ENCODE measurements at places on chromosomes 12 and 14.

DNA sequence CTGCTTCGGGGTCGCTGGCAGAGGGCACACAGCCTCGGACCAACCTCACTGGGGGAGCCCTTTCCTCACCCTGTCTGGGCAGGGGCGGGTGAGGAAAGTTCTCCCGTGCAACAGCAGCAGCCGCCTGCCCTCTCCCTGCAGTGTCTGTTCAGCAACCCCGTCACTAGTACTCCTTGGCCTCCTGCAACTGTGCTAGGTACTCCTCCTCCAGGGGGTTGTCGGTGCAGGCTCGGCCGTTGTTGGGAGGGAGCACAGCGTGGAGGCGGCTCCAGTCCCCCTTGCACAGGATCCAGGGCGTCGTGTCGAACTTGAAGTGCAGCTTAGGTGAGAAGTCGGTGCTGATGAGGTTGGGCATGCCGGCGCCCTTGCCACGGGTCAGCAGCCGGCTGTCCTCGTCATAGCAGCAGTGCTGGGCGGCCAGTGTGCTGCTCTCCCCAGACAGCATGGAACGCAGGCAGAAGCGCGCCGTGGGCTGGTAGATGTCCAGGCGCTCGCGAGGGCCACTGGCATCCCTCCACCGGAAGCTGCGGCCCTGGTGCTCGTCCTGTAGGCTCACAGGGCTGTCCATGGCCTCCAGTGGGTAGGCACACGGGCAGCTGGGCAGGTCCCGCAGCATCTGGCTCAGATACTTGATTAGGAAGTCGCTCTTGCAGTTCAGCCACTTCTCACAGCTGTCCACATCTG, 17.7 kb downstream of the AHSA1 start:
- no peak for ATAC-seq

- no peak for ATAC-seq
These were observed 10.0 kb upstream of the SNRPF start for GRCh38 chr12:95848575-95849388.

- no peak for ATAC-seq
These were observed 853 bp downstream of the USP5 start for GRCh38 chr12:6852651-6853354.

DNA sequence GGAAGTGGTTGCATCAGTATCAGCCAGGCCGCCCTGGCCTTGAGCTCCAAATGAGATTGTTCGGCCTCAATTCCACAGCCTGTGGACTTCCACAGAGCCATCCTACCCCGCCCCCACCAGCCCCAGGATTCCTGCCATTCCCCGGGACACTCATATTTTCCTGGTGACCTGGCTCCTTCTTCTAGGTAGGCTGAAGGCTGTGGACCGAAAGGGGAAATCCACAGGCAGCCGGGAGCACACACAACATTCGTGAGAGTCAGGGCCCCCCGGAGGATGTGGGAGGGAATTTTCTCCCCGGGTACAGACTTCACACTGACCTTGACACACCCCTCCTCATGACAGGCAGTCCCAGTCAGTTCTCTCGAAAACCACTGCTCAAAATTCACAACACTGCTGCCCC, 39.9 kb downstream of the RIN3 start:
- no peak for ATAC-seq

DNA sequence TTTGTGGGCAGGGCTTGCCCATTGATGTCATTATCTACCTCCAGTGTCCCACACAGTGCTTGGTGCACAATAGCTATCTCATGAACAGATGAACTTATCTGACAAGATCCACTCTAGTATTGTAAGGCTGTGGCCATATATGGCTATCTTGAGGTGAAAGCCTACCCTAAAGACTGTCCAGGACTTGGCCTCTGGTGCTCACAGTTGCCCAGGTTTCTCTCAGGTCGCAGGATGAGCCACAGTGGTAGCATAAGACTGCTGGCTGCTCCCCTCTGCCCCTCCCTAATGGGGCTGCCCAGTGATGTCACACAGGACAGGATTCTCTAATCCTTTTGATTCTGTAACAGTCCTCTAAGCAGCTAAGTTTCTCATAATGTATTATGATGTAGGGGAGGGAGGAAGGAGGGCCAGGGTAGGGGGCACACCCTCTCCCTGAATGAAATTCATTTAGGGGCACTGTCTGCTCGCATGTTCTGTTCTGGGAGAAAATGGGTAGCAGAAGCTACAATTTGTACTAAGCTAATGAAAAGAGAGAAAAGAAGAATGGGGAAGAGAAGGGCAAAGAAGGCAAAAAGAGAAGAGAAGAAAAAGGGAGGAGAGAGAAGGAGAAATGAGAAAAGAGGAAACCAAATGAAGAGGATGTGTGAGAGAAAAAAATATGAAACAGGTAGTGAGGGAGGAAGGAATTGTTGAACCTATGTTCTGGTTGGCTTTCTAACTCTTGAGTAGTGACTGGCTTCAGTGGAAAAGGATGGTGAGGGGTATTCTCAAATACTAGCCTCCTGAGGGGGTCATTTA, 3.4 kb upstream of the PPM1A start:
- ATAC-seq, result no peak

DNA sequence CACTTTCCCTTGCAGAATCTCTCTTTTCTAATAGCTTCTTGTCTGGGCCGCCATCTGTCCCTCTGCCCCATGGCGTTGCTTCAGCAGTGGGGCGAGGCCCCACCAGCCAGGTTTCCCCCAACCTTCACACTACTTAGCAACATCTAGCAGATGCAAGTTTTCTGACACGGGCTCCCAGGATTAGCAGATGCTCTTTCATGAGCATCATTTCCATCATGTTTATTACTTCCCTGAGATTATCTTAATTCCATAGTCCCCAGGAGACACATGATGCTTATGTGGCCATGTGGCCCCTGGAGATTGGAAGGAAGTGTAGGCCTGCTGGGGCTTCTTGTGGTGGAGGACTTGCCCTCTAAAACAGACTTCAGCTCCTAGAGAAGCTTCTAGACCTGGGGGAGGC, 102.0 kb upstream of the MYL2 start:
- ATAC-seq, result no peak

DNA sequence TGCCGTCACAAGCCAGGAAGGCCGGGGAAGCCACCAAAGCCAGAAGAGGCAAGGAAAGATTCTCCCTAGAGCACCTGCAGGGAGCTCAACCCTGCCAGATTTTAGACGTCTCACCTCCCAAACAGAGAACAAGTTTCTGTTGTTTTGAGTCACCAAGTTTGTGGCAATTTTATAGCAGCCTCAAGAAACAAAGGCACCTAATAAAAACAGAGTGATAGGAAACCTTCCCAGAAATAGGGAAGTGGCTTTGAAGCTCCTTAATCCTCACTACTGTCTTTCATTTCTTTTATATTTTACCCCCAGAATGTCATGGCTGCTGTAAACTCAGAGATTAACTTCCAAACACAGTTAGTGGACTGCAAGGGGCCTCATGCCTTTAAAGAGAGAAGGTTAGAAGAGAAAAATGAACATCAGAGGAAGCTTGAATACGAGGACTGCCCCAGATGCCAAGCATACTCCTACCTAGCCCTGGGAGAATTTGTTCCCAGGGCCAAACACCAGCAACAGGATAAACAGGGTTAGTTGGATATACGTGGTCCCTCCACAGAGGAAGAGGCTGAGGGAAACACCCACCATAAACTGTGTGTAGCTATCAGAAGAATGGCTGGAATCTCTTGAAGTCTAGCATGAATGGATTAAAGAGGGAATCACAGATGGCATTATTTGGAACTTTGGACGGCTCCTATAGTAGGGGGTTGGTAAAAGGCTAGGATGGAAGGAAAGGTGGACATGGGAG, 148.3 kb downstream of the KCNA5 start:
- no peak for ATAC-seq

- ATAC-seq, result no peak
These were observed 268.7 kb downstream of the ALG10 start for GRCh38 chr12:34291001-34291400.

DNA sequence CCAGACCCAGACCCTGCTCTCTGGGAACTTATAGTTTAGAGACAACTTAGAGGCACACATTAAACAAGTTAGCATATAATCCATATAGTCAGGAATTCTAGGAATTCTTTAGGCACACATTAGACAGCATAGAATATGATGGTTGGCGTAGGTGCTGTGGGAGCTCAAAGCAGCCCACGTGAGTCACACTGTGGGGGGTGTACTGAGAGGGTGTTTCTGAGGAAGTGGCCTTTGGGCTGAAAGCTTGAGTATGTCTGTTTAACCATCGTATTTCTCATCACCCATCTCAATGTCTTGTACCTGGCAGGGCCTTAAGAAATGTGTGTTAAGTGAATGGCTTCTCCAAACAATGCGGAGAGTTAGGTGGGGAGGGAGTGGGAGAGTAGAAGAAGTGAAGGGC, 67.2 kb downstream of the TMEM30B start:
- no peak for ATAC-seq

DNA sequence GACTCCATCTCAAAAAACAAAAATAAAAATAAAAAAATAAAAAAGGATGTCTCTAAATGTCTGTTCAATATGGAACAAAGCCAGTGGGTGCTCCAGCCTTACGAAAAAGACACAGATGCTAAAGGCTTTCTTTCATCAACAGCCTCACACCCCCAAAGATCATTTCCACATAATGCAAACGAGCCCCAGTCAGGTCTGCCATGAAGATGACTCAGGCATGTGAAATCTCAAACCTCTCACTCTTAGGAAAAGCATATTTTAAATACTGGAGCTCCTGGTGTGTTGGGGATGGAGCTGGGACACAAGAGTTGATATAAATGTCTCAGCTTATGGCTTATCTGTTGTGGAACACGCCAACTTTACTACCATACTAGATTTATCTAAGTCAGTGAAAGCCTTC, 49.9 kb upstream of the PLXNC1 start:
- ATAC-seq, result no peak

DNA sequence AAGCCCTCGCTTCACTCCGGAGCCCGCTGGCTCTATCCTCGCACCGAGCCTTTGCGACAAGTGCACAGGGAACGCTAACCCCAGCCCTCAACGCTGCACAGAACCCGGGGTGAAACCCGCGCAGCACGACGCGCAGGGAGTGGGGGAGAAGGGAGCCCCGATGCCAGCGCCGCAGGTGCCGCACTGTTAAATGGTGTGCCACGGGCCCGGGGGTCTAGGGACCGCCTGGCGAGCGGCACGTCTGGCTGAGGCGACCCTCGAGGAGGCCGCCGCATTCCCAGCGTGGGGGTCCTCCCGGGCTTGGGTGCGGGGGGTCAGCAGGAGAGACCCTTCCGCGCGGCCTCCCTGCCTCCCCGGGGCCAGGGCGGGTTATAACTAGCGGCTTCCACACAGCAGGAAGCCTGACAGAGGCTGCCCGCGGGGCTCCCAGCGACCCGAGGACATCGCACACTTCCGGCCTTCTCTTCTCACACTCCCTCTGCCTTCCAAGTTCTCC, 23.8 kb upstream of the LRTM2 start:
- ATAC-seq, result peak; percentile 25

DNA sequence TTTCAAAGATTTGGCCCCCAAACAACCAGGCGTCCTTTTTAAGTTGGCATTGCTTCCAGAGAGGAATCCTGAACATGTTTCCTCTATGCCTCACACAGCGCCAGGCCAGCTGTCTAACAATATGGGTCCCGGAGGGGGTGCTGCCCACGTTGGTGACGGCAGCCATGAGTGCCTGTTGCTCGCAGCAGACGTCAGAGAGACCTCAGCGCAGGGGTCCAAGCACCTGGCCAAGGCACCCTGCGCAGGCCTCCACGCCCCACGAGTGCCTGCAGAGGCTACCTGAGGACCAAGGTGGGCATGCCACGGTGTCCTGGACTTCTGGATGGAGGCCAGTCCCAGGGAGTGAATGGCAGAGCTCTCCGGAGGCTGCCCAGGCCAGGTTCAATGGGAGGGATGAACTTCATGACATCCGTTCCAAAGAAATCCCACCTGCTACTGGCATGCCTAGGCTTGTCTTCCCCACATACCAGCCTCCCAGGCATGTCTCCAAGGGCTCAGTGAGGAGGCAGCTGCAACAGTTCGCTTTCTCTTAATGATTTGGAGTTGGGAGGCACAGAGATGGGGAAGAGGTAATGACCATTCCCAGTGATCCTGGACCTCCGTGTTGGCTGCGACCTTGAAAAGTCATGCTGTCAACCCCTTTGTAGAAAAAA, 11.6 kb upstream of the FOXN3 start:
- no peak for ATAC-seq

DNA sequence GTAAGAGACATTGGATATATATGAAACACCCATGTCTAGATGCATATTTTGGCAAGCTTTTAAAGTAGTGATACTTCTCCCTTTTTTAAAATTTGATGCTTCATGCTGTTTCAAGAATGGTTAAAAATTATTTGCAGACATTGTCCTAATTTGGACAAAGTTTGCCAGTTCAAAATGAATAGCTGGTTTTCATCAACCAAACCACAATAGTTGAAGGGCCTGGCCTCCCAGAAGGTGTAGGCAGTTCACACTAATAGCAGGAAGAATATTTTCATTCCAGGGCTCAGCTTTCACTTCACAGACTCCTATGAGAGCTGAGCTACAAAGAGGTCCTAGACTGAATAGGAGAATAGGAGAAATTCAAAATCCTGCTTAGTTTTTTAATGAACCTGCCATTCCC, 78.7 kb downstream of the STXBP6 start:
- ATAC-seq, result no peak

GRCh38 chr14:22296722-22297121, 292.3 kb downstream of the DAD1 start:
- no peak for ATAC-seq

DNA sequence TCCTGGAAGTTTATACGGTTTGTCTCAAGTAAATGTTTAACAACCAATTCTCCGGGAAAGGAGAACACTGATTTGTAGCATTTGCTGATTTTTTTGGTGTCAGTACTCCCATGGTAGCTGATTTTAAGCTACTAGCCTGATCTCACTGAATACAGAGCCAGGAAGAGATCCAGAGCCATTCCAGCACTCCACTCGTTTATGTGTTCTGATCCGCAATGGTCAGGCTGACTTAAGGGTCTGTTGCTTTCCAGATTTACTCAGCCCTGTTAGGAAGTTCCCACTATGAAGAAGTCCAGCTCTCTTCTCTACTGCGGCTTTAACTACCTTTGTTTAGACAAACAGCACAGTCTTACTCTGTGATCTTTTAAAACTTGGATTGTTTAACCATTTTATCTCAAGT, 38.0 kb upstream of the NID2 start:
- ATAC-seq, result no peak

GRCh38 chr12:64065881-64066451, 156.1 kb downstream of the KICS2 start:
- ATAC-seq, result no peak

GRCh38 chr12:117158911-117159553, 31.2 kb downstream of the FBXO21 start:
- no peak for ATAC-seq

- ATAC-seq, result no peak
These were observed 3.4 kb downstream of the SPX start for GRCh38 chr12:21529456-21529855.

Data from stimulated activated memory B cell treated with anti-CD40 and anti-IgM and Interleukin-4, amounts not matched to agents 10 μg/mL and 1 μg/mL and 100 μg/mL, for 72 hours (primary cell).